NK-92 treated with Interleukin-12 subunit alpha and Interleukin-12 subunit beta, amount 100 ng/mL, for 24 hours (cell line): ENCODE measurements at places on chromosomes 1 and 21.

DNA sequence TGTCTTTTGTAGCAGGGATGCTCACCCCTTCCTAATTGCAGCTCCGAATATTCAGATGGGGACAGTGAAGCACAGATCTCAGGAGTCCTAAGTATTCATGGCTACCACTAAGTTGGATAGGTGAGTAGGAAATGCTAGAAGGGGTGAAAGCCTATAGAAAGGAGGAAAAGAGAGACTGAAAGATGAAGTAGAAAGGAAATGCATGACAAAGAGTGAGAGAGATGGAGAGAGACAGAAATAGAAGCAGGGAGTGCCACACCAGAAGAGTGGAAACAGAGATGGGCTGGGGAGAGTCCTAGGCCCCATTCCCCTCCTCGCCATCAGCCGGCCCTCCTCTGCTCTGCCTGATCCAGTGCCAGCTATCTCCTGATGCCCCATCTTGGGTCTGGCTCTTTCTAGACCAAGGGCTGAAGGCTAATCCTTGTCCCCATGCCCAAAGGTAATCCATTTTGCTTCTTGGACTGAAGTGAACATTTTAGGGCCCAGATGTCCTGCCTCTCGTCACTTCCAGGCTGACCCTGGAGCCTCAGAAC lies 2.0 kb downstream of the PEA15 start:
- no peak for DNase-seq

DNA sequence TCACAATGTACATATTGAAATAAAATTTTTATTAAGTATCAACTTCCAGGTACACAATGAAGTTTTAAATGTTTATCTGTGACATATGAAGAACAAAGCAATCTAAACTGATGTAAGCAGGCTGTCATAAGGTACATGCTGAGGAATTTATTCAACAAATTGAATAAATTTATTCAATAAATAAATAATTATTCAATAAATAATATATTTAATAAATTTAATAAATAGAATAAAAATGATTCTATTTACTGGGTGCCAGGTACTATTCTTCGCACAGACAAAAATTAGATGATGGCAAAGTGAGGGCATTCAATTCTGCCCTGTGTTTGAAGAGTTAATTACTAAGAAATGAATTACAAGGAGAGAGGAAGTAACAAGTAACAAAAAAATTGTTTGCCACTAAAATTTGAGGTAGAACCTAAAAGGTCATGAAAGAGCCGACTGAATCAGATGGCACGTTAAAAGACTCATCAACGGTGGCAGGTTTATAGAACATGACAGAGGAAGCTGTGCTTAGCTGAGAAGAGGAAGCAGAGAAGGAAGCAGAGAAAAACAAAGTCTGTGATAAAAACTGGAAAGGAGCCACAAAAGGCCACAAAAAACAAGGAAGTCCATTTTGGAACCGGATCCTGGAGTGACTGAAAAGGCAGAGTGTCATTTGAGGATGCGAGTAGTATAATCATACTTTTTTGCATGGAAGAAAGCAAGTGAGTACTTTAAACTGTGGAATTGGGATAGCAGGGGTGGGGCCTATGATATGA lies 2.2 kb upstream of the USP24 start:
- no peak for DNase-seq

GRCh38 chr21:39690454-39690853 lies 54.5 kb upstream of the IGSF5 start:
- no peak for DNase-seq

GRCh38 chr1:243482141-243483022 lies 226.5 kb downstream of the SDCCAG8 start:
- no peak for DNase-seq

DNA sequence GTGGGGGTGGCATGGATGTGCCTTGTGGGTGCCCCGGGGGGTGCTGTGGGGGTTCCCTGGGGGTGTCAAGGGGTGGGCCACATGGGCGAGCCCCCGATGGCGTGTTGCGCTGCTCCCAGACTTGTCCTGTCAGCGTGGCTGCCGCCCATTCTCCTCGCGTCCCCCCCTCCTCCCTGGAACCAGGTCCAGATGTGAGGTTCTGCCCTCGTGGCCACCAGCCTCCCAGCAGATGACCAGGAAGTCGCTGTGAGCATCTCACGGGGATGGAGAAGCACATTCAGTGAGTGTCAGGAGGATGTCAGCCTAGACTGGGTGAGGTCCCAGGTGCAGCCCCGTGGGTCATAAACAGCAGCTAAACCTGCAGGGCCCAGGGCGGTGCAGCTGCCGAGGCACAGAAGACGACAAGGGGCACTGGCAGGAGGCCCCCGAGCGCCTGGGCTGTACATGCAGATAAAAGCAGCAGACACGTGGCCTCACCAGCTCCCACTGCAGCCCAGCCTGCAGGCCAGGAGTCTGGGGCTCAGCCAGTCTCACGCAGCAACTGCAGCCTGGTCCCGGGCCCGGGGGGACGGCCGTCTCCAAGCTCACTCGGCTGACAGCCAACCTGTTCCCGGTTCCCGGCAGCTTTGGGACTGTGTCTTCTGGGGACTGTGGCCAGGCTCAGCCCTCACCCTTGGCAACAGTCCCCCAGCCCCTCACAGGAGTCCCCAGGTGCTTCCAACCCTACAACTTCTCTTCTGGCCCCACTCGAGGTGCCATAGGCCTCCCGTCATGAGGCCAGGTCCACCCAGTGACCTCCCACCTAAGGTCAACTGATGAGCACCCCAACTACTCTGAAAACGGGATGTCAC lies 17.5 kb upstream of the COL6A2 start:
- no peak for DNase-seq

DNA sequence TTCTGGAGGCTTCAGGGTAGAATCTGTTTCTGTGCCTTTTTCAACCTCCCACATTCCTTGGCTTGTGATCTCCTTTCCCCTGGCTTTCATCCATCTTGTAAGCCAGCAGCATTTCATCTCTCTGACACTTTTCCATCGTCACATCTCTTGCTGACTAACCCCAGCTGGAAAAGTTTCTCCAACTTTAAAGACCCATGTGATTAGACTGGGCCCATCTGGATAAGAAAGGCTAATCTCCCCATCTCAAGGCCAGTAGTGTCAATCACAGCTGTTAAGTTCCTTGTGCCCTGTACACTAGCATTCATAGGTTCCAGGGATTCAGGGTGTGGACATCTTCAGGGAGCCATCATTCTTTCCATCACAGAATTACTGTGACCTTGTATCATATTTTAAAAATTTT lies 452.1 kb downstream of the TTLL7 start:
- no peak for DNase-seq

GRCh38 chr1:205521686-205522085 lies 17.2 kb downstream of the CDK18 start:
- DNase-seq: no peak
